ENCODE measurements at places on chromosomes 3 and 15.
A peak's percentile ranks its signal among the peaks of the same experiment; 100 is the strongest.

DNA sequence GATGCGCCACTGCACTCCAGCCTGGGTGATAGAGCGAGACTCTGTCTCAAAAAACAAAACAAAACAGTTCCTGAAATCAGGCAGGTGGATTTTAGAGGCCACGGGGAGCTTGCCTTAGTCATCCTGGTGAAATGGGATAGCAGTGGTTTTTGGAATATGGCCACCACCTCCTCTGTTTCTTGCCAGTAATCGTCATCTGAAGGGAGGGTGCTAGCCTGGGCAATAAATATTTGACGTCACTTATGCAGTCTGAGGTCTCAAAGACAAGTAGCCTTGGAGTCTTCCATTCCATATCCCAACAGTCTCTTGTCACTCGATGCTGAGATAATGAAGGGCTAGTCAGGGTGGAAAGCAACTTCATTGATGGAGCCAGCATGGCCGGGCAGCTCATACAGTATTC lies 55.2 kb downstream of the KCNAB1 start:
- DNase-seq = no peak

DNA sequence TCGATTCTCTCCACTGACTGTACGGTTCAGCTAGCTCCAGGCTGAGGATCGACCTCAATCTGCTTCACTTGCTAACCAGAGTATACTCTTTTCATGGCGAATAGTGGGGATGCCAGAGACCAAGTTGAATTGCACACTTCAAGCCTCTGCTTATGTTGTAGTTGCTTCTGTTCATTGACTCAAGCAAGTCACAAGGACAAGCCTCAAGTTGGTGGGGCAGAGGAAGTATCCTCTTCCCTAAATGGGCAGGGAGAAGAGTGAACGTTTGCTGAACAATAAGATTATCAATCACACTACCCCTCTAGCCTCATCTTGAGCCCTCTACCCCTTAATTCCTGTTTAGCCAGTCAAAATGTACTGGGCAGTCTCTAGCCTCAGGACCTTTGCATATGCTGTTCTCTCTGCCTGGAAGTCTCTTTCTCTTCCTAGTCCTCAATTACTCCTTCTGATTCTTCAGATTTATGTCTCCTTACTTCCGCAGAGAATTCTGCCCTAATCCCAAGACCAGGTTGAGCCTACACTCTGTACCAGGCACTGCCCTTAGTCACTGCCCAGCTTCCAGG lies 390.4 kb upstream of the PROK2 start:
- no peak for DNase-seq

DNA sequence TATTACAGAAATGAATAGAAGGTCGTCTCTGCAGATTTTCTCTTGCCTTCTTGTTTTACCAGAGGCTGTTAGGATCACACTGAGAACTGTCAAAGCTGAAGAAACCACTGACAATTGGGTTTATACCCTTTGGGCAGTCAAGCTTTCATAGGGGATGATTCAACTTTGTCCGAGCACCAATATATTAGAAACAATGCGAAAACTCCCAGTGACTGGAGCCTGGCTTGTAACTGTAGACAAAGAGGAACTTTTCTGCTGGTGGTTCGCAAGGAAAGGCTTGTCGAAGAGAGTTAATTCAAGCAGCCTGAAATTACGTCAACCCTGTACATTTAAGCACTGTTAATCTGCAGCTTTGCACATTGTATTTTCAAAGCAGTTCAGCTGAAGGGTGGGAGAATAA lies 193.2 kb upstream of the ZNF385D start:
- DNase-seq = no peak

GRCh38 chr15:57835119-57835518 lies 128.6 kb downstream of the POLR2M start:
- no peak for DNase-seq

GRCh38 chr3:123953735-123954134 lies 7.3 kb downstream of the CCDC14 start:
- no peak for DNase-seq

DNA sequence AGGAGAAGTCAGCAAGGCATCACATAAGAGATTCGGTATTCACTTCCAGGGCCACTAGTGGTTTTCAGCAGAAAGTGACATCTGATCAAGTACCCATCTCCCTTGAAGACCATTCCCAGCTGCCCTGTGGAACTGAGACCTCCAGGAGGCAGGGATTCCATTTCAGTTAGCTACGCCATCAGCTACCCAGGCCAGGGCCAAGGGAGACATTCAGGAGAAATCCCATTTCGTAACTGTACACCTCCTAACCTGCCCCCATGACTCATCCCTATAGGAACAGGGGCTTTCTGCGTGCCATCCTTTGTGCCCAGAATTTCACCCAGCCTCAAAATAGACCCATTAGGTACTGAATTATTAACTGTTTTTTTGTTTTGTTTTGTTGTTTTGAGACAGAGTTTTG lies 24.7 kb downstream of the SPATA12 start:
- DNase-seq = no peak

DNA sequence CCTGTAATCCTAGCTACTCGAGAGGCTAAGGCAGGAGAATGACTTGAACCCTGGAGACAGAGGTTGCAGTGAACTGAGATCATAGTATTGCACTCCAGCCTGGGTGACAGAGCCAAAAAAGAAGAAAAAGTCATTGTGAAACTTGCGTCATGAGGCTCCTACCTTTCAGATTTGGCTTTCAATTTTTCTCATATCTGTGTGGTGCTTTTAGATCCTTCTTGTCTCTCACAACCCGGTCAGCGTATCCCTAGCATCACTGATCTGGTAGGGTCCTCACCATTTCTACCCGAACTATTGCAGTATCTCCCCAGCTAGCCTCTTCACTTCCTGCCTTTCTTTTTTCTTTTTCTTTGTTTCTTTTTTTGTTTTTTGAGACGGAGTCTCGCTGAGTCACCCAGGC lies 21.6 kb upstream of the GCNT3 start:
- no peak for DNase-seq

DNA sequence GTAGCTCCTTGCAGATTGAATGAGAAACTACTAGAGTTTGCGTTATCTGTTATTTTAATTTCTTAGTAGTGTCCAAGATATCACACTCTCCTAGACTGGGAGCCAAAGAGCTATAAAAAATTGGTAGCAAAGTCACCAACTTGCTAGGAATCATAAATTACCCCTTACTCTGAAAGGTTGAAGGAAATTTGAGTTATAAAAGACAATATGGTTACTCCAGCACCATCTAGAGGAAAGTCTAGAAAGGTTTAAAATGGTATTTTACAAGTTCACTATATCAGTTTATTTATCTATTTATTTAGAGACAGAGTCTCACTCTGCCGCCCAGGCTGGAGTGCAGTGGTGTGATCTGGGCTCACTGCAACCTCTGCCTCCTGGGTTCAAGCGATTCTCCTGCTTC lies 121.6 kb downstream of the RBPMS2 start:
- DNase-seq = peak; percentile 15

- DNase-seq = no peak
Measured at GRCh38 chr3:74500257-74500656, 114.2 kb downstream of the CNTN3 start.

DNA sequence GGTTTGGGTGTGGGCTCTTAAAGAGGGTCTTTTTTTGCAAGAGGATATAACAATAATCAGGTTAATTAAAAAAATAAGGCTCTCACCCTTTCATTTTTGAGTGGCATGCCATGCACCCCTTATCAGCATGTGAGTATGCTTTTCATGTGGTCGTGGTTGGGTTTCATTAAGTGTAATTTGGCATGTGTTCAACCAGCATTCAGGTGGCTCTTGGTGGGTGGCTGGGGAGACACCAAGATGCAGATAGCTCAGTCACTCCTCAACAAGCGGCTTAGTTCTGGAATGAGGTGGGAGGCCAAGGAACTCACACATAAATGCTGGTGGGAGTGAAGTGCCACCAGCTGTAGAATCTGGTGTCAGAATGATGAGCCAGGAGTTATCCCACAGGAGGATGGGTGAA lies 66.8 kb downstream of the FLNB start:
- DNase-seq = no peak

DNA sequence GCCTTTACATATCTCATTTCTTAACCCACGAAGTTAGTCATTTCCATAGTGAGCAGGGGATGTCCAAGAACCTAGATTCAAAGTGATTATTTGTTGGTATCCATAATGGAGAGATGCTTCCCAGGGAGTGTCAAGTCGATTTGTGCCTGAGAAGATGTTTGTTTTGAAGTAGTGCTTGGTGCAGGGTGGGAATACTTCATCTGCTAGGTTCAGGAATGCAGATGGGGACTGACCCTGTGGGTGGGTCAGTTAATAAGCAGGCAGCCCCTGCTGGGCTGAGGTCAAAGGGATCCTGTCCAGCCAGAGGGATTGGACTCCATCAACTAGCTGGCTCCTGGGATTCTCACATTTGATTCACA lies 44.1 kb upstream of the VILL start:
- no peak for DNase-seq

DNA sequence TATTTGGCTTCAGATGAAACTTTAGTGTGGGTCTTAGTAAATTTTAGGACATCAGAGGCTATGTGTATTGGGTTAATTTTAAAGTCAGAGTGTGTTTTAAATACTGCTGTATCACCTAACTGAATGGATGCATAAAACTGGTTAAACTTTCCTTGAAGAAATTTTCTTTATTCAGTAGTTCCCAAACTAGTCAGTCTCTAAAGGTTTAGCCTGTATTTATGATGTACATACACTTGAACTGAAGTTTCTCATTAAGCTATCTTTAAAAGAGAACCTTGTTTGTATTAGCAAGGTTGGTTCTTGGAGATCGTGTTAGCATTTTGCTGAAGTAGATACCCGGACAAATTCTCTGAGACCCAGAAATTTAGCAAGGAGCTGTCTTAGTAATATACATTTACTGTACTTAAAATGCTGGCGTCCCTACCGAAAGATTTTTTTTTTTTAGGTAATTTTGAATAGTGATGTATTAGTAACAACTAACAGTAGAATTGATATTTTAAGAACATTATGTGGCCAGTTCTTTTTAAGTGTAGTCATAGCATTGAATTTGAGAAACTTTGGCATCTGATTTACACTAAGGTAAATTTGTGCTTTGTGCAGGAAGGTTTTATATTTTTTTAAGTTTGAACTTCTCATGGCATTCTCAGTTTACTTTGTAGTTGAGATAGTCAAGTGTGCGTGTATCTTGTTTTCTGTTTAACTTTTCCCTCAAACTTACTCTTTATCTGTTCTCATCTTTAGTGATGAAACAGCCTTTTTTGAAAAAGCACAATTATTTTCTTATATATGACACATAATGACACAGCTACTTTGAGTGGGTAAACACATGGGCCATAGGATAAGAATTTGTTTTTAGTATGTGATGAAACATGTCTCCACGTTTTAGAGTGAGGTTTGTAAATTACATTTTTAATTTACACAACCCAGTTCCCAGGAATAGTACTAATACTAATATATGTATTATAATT lies 2.9 kb downstream of the DIPK2A start:
- DNase-seq = no peak

DNA sequence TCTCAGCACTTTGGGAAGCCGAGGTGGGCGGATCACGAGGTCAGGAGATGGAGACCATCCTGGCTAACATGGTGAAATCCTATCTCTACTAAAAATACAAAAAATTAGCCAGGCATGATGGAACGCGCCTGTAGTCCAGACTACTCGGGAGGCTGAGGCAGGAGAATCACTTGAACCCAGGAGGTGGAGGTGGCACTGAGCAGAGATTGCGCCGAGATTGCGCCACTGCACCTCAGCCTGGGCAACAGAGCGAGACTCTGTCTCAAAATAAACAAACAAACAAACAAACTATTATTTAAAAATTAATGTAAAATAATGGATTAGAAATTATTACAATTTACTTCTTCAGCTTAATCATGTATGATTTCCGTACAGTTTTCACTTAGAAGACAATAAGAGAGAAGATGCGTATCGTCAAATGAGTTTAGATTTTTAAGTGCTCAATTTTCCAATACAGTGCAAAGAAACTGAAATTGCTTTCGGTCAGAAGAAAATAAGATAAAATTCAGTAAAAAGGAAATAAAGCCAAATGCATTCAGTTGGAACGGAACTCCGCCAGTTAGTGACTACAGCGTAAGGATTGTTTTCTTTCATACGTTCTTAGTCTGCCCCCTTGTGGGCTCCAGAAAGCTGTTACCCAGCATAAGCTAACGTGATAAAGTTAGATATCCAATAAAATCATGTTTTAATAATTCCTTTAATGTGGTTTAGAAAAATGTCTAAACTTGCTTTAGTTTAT lies 24.8 kb downstream of the AADAC start:
- peak; percentile 71 for DNase-seq

GRCh38 chr3:118987477-118987876 lies 47.2 kb downstream of the IGSF11 start:
- DNase-seq = peak; percentile 16

DNA sequence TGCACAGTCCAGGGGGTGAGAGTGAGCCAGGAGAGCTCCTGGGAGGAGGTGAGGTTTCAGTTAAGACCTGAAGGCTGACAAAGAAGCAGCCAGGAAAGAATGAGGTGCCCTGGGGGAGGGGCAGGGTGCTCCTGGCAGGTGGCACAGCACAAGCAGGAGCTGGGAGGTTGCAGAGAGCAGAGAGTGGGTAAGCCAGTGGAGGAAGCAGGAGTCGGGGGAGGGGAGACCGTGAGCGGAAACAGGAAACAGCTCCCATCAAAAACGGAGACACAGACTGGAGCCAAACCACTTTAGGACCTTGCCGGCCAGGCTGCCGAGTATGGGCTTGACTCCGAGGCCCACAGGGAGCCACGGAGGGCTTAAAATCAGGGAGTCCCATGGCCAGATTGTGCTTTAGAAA lies 12.1 kb upstream of the FBLN2 start:
- DNase-seq = no peak

DNA sequence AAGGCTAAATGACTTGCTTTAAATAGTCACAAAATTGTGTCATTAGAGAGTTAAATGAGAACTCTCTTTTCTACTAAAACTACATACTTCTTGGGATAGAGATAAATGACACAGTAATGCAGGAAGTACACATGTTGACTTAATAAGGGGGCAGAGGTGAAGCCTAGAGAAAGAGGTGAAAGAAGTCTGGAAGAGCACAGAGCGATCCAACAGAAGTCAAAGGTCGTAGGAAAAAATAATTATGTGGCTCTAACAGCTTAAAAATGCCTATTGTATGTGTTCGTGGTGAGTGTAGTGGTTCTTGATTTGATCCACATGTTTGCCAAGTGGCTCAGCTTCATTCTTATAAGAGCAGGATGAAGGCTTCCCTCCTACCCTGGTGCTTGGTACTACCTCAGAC lies 61.7 kb downstream of the TMEM212 start:
- no peak for DNase-seq

DNA sequence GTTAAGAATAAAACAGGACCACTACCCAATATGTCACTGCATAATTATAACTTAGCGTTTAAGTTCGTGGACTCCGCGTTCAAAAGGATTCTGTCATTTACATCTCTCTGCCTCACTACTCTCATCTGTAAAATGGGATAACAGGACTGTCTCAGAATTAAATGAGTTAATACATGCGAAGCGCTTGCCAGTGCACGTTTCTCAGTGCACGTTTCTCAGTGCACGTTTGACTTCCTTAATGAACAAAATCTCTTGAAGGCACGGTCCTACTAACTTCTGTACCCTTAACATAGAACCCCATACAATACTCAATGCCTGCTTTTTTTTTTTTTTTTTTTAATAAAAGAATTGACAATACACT lies 499 bp downstream of the RABL3 start:
- no peak for DNase-seq

GRCh38 chr3:132209855-132210254 lies 107.4 kb upstream of the ACP3 start:
- no peak for DNase-seq

- DNase-seq = no peak
Measured at GRCh38 chr15:100601617-100602063, 344 bp downstream of the LINS1 start.

GRCh38 chr3:133230195-133230594 lies 169.7 kb upstream of the BFSP2 start:
- DNase-seq = no peak

All from COR-L47 (cell line).